ENCODE measurements at places on chromosomes 5 and 9.

DNA sequence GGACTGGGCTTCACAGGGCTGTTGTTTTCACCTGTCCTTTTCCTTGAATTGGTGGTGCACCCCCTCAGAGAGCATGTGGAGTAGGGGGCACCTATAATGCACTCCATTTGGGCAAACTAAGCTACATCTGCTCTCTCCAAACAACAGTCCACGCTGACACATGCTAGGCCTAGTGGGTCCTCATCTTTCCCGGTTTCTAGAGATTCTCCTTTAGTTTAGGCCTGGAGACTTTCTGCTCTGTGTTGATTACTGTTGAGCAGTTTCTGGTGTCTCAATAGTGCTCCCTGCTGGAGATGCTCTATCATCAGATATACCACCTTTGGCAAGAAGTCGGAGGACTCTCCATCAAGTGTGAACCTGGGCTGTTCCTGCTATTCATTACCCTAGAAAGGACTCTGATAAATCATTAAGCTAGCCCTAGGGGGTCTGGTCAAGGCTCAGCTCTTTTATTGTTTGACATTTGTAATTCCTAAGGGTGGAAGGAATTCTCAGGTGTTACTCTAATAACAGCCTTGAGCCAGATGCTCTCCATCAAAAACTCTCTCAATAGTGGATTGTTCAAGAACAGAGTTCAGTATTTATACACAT, 64.0 kb upstream of the FYB1 start:
- DNase-seq = no peak

- DNase-seq = no peak
These were observed 70.3 kb downstream of the ZSWIM6 start for GRCh38 chr5:61402244-61402823.

GRCh38 chr9:19232823-19233194, 2.3 kb downstream of the DENND4C start:
- no peak for DNase-seq

DNA sequence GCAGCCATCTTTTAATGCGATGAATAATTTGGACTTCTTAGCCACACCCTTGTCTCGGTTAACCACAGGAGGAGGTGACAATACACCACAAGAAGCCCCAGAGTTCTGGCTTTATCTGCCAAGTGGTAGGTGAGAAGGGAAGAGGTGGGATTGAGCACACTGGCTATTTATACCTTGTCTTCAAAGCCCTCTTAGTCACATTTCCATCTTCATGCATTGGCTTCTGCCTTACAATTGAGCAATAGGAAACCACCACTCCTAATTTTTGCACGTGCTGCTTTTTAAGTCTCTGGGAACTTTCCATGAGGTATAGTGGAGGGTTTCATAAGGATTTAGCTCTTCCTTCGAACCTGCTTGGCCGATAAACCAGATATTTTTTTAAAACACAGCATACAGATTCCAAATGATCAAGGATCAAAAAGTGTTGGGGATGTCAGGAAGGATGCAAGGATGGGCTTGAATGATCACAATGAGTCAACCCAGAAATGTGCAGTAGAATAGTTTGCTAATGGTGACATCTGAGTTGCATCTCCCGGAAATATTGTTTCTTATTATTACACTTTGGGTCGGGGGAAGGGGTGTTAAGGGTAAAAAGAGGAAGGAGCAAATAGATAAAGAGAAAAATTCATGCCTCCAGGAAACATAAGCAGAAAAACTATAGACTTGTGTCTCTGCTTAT, 25.5 kb downstream of the PLAC8L1 start:
- DNase-seq = no peak

- no peak for DNase-seq
These were observed 30.1 kb downstream of the B4GALT1 start for GRCh38 chr9:33136721-33137670.

- DNase-seq = no peak
These were observed 71.4 kb downstream of the DCP2 start for GRCh38 chr5:113047733-113048652.

GRCh38 chr5:35030426-35031100, 17.2 kb downstream of the AGXT2 start:
- no peak for DNase-seq

GRCh38 chr5:67291671-67292070, 95.1 kb upstream of the CD180 start:
- DNase-seq = peak; percentile 40

DNA sequence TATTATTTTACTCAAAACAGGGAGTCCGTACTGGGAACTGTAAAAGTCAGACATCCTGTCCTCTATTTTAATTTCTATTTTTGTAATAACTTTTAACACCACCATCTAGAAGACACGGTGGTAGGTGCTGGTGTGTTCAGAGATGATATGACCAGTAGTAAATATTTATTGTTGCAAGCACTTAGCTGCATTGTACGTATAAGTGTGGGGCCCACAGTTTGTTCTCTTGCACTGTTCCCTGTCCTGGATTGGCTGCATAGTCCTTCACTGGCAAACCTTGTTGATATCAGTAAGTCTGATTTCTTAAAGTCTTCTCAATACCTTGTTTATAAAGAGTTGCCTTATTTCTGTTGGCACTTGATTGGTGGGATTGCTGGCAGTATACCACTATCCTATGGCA, 24.6 kb upstream of the IL9 start:
- no peak for DNase-seq

DNA sequence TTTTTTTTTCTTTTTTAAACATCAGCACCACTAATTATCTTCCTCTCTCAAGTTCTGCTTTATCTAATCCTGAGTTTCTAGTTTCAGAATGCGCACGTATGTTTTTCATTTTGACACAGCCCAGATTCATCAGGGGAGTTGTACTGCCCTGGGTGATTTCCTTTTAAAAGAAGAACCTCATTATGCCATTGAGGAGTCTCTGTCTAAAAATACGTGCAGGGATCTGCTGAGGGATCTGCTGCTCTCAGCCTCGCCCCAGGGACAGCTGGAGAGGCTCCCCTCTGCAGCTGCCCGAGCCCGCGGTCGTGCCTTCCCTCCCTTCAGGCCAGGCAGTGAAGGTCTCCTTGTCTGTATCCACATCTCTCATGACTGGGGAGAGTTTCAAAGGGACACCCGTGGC, 273.1 kb downstream of the ARHGEF28 start:
- no peak for DNase-seq

GRCh38 chr9:133406480-133407307, 11.1 kb downstream of the REXO4 start:
- peak; percentile 73 for DNase-seq

- no peak for DNase-seq
These were observed 60.5 kb downstream of the ALDH7A1 start for GRCh38 chr5:126534553-126534952.

- DNase-seq = no peak
These were observed 3.7 kb downstream of the TMEM245 start for GRCh38 chr9:109115931-109116526.

GRCh38 chr9:35956651-35957050, 1.3 kb downstream of the OR2S2 start:
- DNase-seq = no peak

DNA sequence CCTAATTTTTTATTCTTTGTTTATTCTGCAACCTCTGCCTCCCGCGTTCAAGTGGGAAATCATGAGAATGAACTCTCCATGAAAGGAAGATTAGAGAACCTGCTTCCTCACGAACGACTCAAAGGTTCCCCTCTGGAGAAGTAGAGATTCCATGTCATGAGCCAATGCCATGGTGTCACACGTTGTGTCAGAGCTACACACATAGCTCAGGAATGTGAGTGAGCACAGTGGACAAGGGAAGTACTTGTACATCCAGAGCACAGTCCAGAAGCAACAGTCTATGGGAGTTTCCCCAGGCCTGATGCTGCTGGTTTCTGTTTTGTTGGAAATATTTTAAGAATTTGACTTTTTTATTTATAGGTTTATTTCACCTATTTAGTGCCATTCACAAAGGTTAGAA, 26.8 kb upstream of the PPP2CA start:
- DNase-seq = no peak

- no peak for DNase-seq
These were observed 13.1 kb downstream of the MSANTD3 start for GRCh38 chr9:100440071-100440470.

GRCh38 chr5:56585999-56586691, 229.2 kb upstream of the MAP3K1 start:
- DNase-seq = no peak

- DNase-seq = no peak
These were observed 21.0 kb downstream of the PLAC8L1 start for GRCh38 chr5:146084376-146084775.

DNA sequence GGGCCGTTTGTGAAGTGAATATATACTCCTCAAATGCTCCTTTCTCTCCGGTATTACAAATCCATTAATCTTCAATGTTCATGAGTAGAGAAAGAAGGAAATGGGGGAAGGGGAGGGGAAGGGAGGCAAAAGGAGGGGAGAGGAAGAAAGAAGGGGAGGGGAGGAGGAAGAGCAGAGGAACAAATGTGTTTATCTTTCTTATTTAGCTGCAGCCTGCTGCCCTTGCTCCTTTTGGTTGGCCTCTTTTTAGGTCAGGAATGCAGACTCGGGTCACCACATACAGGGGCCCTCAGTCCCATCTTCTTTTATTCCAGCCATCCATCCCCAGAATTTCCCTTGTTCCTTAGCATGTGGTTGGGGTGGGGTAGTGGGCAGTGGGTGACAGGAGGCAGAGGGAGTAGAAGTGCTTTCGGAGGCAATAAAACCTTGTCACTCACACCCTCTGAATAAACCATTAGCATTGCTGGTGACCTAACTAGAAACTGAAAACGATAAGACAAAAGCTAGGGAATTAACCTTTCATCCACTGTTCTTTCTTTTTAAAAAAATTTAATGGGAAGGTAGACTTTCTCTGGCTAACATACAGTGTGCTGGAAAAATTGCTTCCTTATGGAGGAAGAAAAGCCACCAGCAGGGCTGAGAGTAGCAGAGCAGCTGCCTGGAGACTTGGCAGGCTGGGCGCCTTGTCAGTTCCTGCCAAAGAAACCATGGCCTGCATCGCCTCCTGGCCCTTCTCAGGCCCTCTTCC, 16.8 kb upstream of the PRLR start:
- DNase-seq = no peak

GRCh38 chr5:174059247-174059646, 13.7 kb downstream of the NSG2 start:
- no peak for DNase-seq

GRCh38 chr9:126859111-126859510, 1.3 kb upstream of the ZBTB34 start:
- DNase-seq = no peak

- no peak for DNase-seq
These were observed 94.1 kb downstream of the GPR21 start for GRCh38 chr9:123127512-123128075.

GRCh38 chr5:160685219-160685618, 166.8 kb downstream of the ATP10B start:
- no peak for DNase-seq

- DNase-seq = no peak
These were observed 29.5 kb downstream of the DMAC1 start for GRCh38 chr9:7770111-7770510.

GRCh38 chr9:131629226-131629500, 83.8 kb downstream of the PRRT1B start:
- no peak for DNase-seq
